ENCODE measurements at places on chromosomes 6 and 20.

GRCh38 chr20:16036331-16036730 is 536.9 kb downstream of the KIF16B start:
- DNase-seq, result no peak

GRCh38 chr20:10826111-10826510 is 152.3 kb upstream of the JAG1 start:
- DNase-seq, result no peak

DNA sequence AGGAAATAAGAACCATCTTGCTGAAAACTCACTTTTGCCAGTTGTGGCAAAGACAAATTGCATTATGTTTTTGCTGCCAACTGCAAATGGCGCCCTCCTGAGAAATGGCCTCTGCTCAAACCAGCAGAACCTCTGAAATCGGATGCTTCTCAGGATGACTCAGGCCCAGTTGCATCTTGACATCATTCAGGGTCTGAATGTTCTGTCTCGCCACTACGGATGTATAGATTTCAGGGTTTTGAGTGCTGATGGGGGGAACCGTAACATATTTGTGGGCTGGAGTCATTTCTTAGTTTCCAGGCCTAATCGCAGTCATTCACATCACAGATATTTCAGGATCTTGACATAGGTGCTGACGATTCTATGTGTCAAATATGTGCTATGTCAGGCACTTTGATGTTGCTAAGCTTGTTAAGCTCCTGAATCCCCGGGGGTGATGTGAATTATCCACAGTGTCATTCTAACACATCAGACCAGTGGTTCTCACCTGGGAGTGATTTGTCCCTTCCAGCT is 207.1 kb downstream of the NFATC2 start:
- no peak for DNase-seq

DNA sequence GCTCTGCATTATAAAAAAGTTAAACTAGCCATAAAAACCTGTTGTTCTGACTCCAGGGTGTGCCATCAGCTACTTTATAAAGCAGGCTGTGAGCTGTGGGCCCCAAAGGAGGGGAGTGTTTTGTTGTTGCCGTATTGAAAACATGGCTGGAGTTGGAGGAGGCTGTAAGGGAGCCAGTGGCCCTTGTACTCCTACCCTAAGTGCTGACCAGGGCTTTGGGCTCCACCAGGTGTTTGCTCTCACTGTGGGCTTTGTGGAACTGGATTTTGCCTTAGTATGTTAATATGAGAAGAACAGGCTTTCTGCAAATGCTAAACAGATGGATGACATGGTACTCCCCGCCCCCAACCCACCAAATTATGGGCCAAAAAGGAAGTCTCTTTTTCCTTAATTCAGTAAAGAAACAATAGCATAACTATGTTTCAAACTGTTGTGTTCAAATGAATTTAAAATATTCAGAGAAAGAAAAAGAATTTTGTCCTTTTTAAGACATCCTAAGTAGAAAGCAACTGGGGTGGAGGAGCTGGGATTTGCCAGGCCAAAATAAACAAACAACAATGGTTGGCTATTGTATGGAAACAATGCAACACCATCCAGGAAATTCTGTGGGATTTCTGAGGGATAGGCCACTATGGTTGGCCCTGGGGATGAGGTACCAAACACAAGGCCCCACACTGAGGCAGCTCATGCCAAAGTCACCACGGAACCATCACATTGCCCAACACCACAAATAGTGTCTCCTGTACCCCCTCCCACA is 63.3 kb downstream of the PLCG1 start:
- DNase-seq, result no peak

DNA sequence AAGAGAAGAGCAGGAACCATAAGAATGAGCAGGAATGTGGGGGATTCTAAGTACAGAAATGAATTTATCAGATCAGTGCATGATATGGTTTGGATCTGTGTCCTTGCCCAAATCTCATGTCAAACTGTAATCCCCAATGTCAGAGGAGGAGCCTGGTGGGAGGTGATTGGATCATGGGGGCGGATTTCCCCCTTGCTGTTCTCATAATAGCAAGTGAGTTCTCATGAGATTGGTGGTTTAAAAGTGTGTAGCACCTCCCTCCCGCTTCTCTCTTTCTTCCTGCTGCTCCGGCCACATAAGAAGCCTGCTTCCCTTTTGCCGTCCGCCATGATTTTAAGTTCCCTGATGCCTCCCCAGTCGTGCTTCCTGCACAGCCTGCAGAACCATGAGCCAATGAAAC is 49.2 kb downstream of the KHDC1L start:
- no peak for DNase-seq

DNA sequence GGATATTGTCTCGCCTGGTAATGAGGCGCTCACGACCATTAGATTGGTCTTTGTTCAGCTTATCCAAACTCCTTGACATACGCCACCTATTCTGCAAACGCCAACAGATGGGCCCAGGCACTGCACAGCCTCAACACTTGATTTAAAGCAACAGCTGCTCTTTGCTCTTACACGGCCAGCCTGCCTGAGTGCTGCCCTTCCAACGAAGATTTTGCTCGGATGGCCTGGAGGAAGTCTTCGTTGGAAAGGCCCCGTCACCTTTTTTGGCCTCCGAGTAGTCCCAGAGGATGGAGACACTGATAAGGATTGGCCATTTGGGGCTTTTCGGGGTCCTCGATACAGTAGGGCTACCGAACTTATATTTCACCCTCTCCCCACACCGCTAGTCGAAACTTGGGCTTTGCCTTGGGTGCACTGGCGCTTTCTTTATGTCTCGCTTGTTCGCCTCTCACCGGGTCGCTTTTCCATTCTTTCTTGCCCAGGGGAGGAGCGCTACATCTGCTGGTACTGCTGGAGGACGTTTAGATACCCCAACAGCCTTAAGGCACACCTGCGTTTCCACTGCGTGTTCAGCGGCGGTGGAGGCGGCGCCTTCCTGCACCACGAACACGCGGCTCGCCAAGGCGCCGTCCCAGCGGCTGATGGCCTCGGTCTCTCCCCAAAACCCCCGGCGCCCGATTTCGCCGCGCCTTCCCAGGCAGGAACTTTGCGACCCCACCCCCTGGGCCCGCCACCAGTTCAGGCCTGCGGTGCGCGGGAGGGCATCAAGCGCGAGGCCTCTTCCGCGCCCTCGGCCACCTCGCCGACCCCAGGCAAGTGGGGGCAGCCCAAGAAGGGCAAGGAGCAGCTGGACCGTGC is 6.1 kb downstream of the PRDM13 start:
- DNase-seq, result peak; percentile 20

DNA sequence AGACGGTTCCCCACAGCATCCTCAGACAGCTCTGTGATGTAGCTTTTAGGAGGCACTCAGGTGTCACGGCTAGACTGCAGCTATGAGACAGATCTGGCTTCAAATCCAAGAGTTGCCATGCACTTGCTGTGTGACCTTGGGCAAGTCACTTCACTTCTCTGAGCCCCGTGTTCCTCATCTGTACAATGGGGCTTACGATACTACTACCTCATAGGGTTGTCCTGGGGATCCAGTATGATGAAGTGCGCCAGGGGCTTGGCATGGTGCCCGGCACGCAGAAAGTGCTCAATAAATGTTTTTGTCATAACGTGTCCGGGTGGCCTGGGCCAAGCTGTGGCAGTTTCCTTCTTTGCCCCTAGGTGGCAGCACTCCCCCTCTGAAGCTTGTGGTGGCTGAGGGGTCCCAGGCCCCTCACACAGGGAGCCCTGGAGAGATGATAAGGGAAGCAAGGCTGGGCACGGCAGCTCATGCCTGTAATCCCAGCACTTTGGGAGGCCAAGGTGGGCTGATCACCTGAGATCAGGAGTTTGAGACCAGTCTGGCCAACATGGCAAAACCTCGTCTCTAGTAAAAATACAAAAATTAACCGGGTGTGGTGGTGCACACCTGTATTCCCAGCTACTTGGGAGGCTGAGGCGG is 19.1 kb upstream of the CHMP4B start:
- peak; percentile 13 for DNase-seq

GRCh38 chr20:61320691-61321425 is 68.8 kb downstream of the CDH4 start:
- DNase-seq, result no peak

DNA sequence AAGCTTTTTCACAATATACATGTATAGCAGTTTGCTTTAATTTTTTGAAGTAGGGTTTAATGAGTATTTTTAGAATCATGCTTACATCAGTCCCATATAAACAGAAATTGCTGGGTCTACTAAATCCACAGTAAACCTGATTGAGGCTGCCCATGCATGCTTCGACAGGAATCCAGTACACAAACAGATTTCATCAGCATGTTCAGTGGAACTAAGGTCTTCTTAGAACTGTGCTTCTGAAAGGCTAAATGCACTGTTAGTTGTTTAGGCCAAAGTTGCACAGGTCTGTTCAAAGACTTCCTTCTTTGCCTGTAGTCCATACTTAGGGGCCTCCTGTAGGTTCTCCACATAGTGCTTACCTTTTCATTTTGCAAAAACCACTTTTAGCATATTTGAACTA is 42.5 kb upstream of the THBS2 start:
- no peak for DNase-seq

GRCh38 chr20:34112600-34113101 is 608 bp upstream of the EIF2S2 start:
- DNase-seq, result no peak

Data from large intestine (tissue), 12 donors.